ENCODE measurements at places on chromosomes 7 and 10. TPM values are rescaled to one million over a fixed set of nuclear protein-coding genes. Genes with fewer than 3 reads are reported as not detected.

LAMB4 gene
- total RNA-seq: 0.13 TPM

DNA sequence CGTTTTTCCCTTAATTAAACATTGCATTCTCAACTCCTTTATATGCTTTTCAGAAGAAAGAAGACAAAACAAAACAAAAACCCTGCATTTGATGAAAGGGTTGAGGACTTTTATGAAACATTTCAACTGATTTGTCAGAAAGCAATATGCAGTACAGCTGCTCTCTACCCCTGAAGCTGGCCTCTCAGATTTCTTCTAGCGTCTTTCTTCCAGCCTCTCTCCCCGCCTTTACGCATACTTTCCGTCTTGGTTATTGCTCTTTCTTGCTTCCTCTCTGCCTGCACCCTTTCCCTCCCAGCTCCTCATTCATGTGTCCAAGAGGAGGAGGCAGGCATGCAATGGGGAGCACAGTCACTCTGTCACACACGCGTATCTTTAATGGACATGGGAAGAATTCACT is 91.0 kb upstream of the COL1A2 start:
- DNase-seq: no peak

GRCh38 chr7:98049034-98049433 is 57.6 kb upstream of the LMTK2 start:
- DNase-seq: no peak

- DNase-seq: peak; percentile 29
These were observed 1.2 kb upstream of the MAP3K8 start for GRCh38 chr10:30432622-30433305.

DNA sequence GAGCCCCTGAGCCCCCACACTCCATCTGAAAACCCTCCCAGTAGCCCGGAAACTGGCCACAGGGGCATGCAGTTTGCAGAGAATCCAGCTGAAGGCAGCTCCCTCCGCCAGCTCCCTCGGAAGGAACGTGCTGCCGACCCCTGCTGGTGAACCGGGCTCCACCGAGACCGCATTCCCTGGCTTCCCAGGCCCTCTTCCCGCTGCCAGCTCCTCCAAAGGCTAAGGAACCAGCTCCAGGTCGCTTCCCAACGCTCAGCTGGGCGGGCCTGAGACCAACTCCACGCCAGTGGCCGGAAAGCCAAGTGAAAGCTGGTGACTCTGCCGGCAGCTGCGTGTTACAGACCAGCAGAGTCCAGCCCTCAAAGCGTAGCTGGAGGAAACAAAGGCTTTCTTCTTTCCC is 35.8 kb downstream of the GPER1 start:
- DNase-seq: peak; percentile 84

DNA sequence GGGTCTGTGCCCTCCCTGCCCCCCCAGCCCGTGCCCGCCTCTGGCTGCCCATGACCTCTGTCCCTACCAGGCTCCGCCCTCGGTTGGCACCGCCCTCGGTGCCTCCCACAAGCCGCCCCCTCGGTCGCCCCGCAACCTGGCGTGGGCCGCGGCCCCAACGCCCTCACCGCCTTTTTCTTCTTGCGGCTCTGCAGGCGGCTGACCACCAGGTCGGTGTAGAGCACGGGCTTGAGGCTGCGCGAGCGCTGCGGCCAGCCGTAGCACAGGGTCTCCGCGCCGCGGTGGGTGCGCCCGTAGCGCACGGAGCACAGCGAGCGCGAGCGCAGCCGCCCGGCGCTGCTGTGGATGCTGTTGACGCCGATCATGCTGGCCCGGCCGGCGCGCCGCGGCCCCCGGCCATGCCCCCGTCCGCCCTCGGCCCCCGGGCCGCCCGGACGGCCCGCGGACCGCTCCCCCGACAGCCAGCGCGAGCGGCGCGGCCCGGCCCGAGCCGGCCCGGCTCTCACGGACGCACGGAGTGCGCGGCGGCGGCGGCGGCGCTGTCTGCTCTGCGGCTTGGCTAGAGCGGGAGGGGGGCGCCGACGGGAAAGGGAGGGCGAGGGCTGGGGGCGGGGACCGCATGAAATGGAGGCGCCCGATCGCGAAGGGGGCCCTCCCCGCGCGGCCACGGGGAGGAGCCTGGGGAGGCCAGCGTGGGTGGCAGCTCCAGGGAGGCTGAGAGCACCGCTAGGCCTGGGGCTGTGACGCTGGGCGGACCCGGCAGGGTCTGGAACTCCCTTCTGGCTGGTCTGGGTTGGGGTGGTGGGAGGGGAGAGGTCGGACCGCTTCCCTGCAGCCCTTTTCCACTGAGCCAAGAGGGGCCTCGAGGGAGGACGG is 9.6 kb downstream of the PSD start:
- no peak for DNase-seq

- peak; percentile 20 for DNase-seq
These were observed 23.6 kb upstream of the VPS41 start for GRCh38 chr7:38932509-38933168.
